ENCODE measurements at places on chromosomes 11 and 22.
A peak's percentile ranks its signal among the peaks of the same experiment; 100 is the strongest.

DNA sequence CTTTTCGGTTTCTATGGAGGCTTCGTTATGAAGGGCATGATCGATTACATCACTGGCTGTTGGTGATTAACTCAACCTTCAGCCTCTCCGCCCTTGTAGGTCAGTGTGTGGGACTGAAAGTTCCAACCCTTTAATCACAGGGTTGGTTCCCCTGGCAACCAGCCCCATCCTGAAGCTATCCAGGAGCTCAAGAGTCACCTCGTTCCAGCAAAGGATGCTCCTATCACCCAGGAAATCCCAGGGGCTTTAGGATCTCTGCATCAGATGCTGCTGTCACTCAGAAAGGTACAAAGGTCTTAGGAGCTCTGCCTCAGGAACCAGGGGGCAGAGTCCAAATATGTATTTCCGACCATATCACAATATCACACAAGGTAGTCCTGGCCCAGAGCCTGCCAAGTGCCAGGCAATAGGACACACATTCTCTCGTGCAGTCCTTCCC, 123.5 kb upstream of the PARVA start:
- no peak for DNase-seq

DNA sequence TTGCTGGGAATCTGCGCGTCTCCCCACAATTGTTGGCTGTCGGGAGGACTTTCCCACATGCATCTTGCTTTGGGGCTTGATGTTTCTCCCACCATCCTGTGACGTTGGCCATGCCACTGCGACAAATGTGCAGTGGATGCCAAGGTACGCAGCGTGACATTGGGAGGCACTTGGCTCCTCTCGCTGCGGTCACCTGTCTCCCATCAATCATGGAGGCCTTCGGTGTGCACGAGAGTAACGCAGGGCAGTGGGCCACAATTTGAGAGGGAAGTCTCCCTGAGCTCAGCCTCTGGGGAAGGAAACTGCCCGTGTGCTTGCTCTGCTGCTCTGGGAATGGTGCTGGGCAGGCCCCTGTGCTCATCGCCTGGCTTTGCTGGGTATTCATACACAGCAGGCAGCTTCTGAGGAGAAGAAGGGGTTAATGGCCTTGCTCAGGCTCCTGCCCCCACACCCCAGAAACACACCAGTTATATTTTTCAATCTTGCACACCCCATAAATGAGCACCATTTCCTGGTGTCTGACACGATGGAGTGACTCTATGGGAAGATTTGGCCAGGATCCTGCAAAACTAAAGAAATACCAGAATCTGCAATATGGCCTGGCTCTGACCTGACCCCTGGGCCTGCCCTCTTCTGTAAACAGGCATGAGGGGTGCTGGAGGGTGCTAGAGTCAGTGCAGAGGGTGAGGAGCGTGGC, 153.5 kb downstream of the ADAMTS15 start:
- DNase-seq = no peak

DNA sequence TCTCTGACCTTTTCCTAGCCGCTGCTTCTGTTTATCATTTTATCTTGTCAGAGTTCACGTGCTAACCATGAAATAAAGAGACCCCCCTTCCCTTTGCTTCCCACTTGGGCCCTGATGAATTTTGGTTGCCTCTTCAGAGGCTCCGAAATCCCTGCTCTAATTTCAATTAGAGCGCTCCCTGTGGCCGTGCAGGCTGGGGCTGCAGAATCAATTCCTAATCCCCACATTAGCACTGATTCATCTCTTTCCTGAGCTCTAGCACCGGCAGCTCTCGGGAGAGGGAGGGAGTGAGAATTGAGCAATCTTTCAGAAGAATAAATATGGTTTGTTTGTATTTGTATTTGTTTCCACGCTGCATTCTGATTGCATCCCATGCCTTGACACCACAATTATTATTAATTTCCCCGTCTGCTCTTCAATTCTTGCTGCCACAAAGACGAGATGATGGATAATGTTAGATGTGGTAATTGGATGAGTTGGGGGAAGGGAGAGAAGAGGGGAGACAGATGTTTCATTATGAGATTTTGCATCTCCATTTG, 76.9 kb downstream of the NTM start:
- no peak for DNase-seq

- DNase-seq = no peak
Observed at GRCh38 chr11:20080032-20080685, 80.1 kb downstream of the DBX1 start.

GRCh38 chr11:1826552-1827094, 8.2 kb upstream of the SYT8 start:
- no peak for DNase-seq

GRCh38 chr11:7630002-7630401, 43.3 kb downstream of the CYB5R2 start:
- no peak for DNase-seq

DNA sequence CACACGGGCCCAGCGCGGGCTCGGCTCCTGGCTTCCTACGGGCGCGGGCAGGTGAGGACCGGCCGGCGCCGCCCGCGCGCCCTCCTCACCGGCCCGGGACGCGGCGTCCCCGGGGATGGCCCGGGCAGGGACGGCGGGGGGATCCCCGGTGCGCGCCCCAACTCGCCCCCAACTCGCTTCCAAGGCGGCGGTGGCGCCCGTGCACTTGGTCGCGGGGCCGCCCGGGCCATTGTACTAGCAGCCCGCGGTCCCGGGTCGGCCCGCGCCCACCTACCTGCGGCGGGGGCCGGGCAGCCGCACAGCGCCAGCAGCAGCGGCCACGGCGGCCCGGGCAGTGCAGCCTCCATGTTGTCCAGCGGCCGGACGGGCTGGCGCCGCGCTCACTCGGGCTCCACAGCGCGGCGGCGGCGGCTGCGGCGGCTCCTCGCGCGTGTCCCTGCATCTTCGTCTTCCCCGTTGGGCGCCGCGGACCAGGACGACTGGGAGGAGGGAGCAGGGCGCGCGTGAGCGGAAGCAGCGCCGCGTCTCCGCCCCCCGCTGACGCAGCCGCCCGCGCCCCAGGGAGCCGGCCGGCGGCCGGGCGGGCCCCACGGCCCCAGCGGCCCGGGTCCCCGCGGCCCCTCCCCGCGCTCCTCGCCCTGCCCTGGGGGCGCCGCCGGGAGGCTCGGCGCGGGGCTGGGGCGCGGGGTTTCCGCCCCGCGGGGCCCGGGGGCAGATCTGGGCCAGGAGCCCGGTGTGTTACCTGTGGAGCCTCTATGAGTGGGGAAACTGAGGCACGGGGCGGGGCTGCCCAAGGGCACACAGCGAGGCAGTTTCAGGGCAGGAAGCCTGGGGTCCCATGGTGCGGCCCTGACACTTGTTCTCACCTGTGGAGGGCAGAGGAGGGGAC, 159.3 kb upstream of the GRK3 start:
- peak; percentile 81 for DNase-seq

GRCh38 chr11:112106070-112106469, 19.4 kb downstream of the SDHD start:
- no peak for DNase-seq

DNA sequence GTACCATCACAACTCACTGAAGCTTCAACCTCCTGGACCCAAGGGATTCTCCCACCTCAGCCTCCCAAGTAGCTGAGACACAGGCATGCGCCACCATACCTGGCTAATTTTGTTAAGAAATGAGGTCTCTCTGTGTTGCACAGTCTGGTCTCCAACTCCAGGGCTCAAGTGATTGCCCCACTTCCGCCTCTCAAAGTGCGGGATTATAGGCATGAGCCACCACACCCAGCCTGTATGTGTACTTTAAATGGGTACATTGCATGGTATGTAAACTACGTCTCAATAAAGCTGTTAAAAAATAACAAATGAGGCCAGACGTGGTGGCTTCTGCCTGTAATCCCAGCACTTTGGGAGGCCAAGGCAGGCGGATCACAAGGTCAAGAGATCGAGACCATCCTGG, 36.2 kb upstream of the DDX6 start:
- no peak for DNase-seq

DNA sequence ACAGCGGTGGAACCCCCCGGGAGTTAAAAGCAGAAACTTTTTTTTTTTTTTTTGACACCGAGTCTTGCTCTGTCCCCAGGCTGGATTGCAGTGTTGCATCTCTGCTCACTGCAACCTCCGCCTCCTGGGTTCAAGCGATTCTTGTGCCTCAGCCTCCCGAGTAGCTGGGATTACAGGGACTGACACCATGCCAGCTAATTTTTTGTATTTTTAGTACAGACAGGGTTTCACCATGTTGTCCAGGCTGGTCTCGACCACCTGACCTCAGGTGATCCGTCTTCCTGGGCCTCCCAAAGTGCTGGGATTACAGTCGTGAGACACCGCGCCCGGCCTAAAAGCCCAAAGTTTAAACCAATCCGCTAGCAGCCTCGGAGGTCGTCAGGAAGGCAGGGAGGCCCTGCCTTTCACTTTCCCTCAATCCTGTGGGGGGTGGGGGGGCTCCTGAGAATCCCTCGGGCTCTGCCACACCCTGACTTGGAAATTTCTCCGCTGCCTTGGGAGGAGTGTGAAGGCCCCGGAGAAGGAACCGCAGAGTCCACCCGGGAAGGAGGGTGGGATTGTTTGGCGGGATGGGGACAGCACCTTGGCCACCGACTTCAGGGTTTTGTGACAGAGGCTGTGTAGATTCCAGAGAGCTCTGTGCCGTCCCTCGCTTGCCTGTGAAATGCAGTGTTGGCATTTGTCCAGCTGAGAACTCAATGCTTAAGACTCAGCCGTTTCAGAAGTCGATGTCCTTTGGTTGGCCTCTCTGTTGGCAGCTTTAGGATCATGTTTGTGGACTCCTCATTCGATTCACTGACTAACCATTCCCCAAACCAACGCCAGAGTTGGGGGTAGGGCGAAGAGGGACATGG, 1.0 kb downstream of the ARHGAP8 start:
- no peak for DNase-seq

- no peak for DNase-seq
Observed at GRCh38 chr11:11129118-11129517, 223.9 kb downstream of the CSNK2A3 start.

- peak; percentile 62 for DNase-seq
Observed at GRCh38 chr22:41526830-41527799, 17.2 kb downstream of the POLR3H start.

GRCh38 chr11:21069909-21070308, 400.5 kb downstream of the NELL1 start:
- DNase-seq = no peak

DNA sequence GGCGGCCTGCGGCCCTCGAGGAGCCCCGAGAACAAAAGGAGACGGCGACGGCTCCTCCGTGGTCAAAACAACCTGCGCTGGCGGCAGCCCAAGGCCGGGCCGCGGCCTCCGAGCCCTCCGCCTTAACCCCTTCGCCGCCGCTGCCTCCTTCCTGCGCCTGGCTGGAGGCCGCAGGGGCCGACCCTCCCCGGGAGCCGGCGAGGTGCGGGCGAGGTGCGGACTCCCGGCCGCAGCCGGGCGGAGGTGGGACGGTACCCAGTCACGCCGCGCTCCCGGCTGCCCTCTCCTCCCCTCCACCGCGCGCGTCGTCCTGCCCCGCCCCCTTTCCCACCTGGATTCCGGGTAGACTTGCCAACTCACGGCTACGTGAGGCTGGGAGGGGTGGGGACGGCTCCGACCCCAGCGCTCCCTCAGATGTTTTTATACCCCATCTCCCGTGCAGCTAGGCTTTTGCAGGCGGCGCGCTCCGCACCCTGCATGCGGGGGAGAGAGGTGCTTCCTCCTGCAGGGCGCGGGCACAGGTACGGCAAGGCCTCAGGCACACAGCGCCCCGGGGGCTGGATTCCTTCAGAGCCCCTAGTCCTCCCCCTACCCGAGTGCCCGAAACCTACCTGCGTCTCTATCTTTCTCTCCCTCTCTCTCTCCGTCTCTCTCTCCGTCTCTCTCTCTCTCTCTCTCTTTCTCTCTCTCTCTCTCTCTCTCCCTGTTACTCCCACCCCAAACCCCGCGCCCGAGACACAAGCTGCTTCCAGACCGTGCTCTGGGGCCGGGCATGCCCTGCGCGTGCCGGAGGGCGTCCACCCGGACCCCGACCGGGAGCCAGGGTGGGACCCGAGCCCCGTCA, 2.0 kb downstream of the PDGFB start:
- no peak for DNase-seq

All from activated CD4-positive, alpha-beta T cell treated with anti-CD3 and anti-CD28 coated beads, Interleukin-10, Interleukin-2, amounts not matched to agents 100 ng/mL and 50 ng/mL, durations not matched to agents 16 hours and 8 hours (primary cell).